Head of caudate nucleus (tissue), 42 donors: ENCODE measurements at places on chromosomes 5 and 9.

DNA sequence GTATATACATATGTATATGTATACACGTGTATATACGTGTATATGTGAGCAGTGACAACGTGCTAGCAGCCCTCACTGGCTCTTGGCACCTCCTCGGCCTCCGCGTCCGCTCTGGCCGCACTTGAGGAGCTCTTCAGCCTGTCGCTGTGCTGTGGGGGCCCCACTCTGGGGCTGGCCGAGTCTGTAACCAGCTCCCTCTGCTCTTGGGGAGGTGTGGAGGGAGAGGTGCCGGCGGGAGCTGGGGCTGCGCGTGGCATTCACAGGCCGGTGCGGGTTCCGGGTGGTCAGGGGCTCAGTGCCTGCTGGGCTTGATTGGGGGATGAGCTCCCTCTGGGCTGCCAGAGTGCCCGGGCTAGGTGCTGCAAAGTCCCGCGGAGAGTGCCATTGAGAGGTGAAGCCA lies 24.1 kb upstream of the OSMR start:
- no peak for DNase-seq

GRCh38 chr5:53027913-53028312 lies 38.8 kb downstream of the ITGA2 start:
- DNase-seq = no peak

DNA sequence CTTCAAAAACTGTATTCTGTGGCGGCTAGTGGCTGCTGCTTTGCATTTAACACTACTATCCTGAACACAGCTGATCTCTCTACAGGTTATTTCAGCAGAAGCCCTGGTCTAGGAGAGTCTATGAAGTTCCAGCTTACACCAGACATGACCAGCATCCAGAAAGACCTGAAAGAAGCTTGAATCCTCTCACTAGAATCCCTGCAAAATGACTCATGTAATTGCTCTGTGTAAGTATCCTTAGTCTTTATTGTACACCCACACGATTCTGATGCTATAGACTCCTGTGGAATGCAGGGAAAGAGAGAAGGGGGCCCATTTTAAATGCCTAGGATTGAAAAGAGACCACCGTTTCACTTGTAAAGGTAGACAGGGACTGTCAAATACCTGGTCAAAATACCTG lies 859 bp upstream of the GRIA1 start:
- no peak for DNase-seq

DNA sequence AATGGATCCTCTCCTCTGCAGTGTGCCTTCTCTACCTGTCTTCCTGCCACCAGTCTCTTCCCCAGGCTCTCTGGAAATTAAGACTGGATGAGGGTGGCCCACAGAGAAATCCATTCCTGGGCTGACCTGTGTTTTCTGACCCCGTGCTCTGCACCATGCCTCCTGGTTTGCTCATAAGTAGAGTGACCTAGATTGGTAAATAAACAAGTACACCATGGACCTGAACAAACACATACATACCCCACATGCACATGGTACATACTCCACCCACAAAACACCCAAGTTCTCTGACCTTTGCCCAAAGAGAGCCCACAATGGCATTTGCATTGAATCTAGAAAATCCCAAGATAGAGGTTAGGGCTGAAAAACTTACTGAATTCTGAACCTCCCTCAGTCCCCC lies 77.5 kb upstream of the PLPP6 start:
- no peak for DNase-seq

- no peak for DNase-seq
Observed at GRCh38 chr5:16784843-16785791, 151.0 kb downstream of the MYO10 start.

DNA sequence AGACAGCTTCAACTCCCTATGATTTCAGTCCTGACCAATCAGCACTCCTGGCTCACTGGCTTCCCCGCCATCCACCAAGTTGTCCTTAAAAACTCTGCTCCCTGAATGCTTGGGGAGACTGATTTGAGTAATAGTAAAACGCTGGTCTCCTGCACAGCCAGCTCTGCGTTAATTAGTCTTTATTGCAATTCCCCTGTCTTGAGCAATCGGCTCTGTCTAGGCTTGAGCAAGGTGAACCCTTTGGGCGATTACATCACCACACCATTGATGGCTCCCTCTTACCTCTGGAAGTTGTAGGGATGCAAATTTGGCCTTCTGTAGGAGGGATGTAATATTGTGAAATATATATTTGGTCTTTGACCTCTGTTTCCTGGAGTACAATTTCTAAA lies 2.9 kb upstream of the SLC23A1 start:
- no peak for DNase-seq

DNA sequence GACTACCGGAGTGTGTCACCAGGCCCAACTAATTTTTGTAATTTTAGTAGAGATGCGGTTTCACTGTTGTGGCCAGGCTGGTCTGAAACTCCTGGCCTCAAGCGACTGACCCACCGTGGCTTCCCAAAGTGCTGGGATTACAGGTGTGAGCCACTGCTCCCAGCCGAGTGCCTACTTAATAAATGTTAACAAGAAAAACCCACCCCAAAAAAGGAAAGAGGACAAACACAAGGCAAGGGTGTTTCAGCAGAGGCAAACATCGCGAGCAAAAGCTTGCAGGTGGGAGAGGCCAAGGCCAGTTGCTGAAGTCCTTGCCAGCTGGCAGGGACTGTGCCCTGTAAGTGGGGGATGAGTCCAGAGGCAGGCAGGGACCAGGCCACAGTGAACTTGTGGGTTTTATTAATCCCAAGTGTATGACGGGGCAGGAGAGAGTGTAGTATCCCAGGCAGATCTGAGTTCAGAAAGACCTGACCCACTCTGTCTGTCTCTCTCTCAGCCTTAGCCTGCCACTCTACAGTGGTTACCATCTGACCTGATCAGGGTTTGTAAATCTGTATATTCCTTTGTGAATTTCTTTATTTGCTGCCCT lies 6.4 kb upstream of the FPGS start:
- no peak for DNase-seq

GRCh38 chr5:94361832-94362796 lies 256.3 kb downstream of the KIAA0825 start:
- no peak for DNase-seq

DNA sequence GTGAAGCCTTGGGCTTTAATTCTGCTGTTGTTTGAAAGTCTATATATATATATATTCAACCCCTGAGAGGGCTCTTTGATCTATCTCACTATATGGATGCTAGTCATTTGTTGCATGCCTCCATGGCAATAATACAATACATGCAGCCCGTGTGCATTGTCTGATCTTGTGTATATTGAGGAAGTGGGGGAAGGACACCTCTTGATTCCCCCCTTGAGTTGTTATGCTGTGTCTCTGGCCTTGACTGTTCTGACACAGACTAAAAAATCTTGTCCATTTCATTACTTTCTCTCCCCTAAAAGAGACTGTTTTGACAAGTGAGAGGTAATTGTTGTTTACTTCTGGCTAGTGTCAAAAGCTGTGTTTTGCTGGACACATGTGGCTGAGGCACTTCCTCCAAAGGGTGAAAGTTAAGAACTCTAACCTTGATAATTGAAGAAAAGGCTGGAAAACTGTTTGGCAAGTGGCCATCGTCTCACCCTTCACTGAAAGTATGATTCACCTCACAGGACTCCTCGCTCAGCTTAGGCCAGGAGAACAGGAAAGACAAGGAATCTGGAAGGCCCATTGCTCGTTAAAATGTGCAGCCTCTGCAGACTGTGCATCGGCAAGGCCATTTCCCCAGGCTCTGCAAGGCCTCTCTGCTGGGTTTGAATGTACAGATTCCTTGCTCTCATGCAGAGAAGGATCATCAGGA lies 304.0 kb downstream of the PRELID2 start:
- DNase-seq = no peak
